Upper lobe of left lung (tissue), 6 donors: ENCODE measurements at places on chromosomes 6 and 20.

- DNase-seq, result no peak
Observed at GRCh38 chr6:156864557-156864956, 87.4 kb downstream of the ARID1B start.

DNA sequence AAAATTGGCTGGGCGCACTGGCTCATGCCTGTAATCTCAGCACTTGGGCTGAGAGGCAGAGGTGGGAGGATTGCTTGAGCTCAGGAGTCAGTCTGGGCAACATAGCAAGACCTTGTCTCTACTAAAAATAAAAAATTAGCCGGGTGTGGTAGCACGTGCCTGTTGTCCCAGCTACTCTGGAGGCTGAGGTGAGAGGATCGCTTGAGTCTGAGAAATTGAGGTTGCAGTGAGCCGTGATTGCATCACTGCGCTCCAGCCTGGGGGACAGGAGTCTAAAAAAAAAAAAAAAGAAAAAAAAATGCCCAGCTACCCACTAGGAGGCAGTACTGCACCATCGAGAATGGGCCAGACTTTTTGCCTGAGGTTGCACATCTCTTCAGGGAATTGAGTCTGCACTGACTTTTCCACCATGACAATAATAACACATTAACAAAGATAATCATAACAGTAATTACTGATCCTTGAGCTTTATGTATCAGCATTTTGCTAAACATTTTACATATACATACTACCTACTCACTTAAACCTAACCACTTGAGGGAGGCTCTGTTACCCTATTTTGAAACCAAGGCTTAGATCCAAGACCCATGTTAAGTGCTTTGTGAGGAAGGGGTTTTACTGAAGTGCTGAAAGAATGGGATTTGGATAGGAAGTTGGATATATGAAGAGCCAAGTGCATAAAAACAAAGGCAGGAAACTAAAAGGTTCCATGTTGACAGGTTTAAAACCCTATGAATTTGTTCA is 21.0 kb downstream of the SRSF3 start:
- peak; percentile 49 for DNase-seq

DNA sequence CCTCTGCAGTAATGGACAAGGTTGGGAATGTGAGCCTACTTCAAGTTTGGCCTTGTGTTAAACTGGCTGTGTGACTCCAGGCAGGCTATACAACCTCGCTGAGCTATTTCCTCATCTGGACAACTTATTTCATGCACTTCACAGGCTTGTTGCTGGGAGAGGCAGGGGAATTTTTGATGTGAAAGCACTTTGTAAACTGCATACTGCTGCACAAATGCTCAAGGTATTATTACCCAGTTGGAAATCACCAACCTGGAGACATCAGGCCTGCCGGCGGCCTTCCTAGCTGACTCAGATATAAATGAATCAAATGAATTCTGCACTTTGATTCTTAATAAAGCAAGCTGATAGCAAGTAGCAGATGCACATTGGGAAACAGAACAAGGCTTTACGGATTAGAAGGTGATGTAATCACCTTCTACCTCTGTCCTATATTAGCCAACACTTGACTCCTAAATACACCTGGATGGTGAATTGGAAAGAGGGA is 10.1 kb downstream of the JARID2 start:
- no peak for DNase-seq

DNA sequence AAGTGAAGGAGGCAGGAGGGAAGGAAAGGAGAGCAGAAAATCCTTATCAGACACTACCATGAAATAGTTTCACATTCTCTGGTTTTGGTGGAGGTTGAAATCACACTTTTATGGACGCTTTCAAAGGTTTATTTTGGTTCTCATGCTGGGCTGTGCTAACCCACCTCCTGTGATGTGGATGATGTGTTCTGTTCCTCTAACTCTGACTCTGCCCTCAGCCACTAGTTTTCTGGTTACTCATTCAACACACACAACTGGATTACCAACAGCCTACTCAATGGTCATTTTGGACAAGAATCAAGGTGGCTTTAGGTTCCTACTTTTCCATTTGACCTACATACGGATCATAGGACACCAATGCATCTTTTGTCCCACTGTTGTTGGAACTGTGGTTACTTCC is 522.1 kb upstream of the BTBD3 start:
- DNase-seq, result no peak

DNA sequence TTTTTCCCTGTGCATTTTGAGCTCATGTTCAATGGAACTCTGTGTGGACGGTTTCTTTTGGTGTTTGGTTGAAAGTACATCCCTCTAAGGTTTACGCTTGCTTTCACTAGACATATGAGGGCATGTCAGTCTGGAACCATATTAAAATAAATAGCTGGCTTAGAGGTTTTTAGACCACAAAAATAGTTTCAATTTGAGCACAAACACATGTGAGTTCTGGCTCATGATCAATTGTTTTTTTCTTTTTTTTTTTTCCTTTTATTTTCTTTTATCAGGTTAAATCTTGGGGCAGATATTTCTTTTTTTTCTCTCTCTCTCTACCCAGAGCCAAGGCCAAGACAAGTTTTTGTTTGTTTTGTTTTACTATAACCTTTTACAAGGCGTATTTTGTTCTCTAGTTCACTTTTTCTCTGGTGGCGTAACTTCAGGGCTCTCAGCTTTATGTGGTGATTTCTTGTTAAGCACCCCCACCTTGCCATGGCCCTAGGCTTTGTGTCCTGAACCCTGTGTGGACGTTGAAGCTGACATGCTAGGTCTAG is 92.9 kb downstream of the SHLD1 start:
- DNase-seq, result no peak

- no peak for DNase-seq
Observed at GRCh38 chr20:44287272-44288097, 23.5 kb downstream of the FITM2 start.

GRCh38 chr6:46828939-46829338 is 35.8 kb downstream of the MEP1A start:
- DNase-seq, result no peak

DNA sequence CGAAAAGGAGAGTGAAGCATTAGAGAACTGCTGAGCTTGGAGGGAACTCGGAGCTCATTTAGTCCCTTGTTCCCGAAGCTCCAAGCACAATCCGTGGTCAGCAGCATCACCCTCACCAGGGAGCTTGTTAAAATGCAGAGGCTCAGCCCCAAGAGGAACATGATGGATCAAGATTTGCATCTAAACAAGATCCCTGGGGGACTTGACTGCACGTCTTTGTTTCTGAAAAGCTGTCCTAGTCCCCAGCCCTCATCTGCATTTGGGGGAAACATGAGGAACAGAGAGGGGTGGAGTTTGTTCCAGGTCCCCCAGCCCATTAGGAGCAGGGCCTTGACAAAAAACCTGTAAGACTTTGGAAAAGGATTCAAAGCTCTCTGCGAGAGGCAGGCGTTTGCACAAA is 4.1 kb upstream of the LBP start:
- no peak for DNase-seq

DNA sequence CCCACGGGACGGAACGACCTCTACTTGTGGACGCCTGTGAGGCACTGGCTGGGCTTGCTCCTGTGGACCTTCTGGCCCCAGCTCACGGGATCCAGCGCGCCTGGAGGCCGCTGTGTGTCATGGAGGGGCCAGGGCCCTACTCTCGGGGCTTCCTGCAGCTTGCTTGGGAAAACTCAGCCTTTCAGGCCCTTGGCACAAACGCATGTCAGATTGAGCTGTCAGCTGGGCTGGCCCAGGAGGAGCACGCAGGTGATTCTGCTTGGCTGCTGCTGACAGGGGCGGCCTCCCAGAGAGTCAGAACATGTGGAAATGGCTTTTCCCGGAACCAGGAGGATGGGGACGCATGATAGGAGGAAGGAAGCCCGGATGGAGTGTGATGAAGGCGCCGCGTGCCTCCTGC is 39.7 kb downstream of the TMEM181 start:
- no peak for DNase-seq

GRCh38 chr20:58342104-58342945 is 32.8 kb downstream of the RAB22A start:
- no peak for DNase-seq

GRCh38 chr20:62159839-62160238 is 16.3 kb downstream of the SS18L1 start:
- DNase-seq, result no peak

DNA sequence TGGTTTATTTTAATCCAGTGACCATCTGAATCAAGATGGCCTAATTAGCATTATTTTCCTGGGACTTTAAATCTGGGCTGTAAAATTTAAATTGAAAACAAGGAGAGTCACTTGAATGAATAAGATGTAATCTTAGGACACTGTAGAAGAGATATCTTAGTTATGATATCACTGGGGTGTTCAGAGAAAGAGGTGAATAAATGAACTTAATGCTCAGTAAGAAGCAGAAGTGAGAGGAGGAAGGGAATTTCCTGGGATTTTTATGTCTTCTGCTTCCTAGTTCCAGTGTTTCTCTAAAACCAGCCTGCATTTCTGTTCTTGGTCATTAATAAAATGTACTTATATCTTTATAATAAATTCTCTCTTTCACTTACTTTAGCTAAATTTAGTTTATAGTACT is 136.8 kb upstream of the PTPRK start:
- DNase-seq, result no peak

- no peak for DNase-seq
Observed at GRCh38 chr6:147891671-147892070, 383.2 kb downstream of the SAMD5 start.

GRCh38 chr6:105482921-105483320 is 80.0 kb upstream of the PREP start:
- no peak for DNase-seq

- no peak for DNase-seq
Observed at GRCh38 chr6:116268589-116269293, 11.0 kb downstream of the TSPYL1 start.

GRCh38 chr6:37052027-37052628 is 46.7 kb downstream of the FGD2 start:
- no peak for DNase-seq

- peak; percentile 86 for DNase-seq
Observed at GRCh38 chr20:23047738-23048214, 1.7 kb downstream of the THBD start.

- DNase-seq, result no peak
Observed at GRCh38 chr6:89073840-89074239, 6.7 kb upstream of the PNRC1 start.

- no peak for DNase-seq
Observed at GRCh38 chr20:42063141-42063540, 445.0 kb upstream of the CHD6 start.

- DNase-seq, result no peak
Observed at GRCh38 chr20:14634665-14635064, 297.3 kb upstream of the FLRT3 start.

DNA sequence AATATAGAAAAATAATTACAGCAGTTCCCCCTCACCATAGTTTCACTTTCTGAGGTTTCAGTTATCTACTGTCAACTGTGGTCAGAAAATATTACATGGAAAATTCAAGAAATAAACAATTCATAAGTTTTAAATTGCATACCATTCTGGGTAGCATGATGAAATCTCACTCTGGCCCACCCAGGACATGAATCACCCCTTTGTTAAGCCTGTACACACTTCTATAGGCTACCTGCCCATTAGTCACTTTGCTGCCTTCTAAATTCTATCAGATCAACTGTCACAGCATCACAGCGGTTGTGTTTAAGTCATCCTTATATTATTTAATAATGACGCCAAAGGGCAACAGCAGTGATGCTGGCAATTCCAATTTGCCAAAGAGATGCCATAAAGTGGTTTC is 140.3 kb upstream of the RUNX2 start:
- no peak for DNase-seq

GRCh38 chr6:4856785-4857184 is 80.6 kb downstream of the CDYL start:
- DNase-seq, result no peak

- peak; percentile 23 for DNase-seq
Observed at GRCh38 chr6:80523531-80523997, 417.1 kb downstream of the BCKDHB start.

DNA sequence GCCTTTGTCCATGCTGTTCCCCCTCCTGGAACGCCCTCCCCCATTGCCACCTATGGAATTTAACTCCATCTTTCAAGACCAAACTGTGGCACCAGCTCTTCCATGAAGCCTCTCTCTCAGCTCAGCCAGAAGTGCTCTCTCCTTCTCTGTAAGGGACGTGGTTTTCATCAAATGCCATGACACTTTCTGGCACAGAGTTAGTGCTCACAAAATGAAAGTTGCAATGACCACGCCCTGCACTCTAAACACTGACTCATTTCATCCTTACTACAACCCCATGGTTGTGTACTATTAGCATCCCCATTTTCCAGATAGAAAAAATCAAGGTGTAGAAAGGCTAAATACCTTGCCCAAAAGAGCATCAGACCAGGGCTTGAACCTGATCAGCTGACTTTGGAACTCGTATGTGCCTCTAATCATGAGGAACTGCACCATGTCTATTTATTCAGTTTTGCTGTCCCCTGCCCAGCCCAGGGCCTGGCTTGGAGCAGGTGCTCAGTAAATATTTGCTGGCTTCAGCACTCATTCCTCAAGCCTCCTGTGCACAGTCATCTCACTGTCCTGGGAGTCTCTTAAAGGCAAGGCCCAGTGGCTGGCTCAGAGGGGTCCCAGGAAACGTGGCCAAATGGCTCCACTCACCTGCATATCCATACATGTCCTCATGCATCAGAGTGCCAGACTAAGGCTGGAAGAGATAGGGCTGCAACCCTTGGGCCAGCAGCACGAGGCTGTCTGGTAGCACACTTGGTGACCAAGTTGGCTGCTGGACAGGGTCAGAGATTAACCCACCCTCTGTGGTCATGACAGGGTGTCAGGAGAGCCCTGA is 77.9 kb downstream of the MRPL14 start:
- no peak for DNase-seq

DNA sequence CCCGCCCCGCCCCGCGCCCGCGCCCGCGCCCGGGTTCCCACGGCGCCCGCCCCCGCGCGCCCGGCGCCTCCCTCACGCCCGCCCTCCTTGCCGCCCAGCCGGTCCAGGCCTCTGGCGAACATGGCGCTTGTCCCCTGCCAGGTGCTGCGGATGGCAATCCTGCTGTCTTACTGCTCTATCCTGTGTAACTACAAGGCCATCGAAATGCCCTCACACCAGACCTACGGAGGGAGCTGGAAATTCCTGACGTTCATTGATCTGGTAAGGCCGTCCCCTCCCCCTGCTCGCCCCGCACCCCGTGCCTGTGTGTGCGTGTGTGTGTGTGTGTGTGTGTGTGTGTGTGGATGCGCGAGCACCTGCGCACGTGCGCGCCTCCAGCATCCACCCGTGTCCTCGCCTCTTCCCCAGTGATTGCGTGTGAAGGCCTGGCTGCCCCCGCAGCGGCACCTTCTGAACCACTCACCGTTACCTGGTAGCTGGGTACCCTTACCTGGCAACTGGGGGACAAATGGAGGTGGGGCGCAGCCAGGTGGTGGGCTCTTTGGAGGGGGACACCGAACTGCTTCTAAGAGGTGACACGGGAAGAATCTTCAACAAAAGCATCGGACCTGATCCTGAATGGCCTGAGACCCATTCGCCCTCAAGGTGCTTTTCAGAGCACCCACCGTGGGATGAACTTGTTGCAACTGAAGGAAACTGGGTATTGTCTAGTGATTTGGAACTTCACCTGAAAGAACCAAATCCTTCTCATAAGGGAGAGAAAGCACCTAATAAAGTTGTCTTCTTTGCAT is at the start of gene AIG1:
TSS of gene AIG1 (plus strand) at position 84 of the 791 bp plus-strand sequence. CDS start at position 121, 37 bp downstream.
- no peak for DNase-seq

- DNase-seq, result no peak
Observed at GRCh38 chr6:112439432-112439831, 92.3 kb downstream of the RFPL4B start.
